ENCODE measurements at places on chromosomes 3 and 15.

GRCh38 chr3:25130724-25131520 lies 297.1 kb upstream of the RARB start:
- DNase-seq = no peak

DNA sequence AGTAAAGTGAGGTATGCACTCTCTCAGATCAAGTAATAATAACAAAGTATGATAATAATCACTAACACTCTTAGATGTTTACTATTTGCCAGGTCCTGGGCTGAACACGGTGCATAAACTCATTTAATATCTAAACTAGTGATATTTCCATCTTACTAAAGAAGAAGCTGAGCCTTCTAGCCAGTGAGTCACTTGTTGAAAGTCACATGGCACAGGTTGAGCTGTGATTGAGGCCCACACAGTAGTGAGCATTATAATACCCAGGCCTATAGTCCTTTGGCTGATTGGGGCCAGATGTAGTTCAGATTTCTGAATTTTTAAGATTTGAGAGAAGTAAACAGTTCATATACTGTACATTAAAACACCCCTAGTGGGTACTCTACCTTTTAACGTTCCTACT lies 93.2 kb upstream of the CCDC80 start:
- DNase-seq = no peak

DNA sequence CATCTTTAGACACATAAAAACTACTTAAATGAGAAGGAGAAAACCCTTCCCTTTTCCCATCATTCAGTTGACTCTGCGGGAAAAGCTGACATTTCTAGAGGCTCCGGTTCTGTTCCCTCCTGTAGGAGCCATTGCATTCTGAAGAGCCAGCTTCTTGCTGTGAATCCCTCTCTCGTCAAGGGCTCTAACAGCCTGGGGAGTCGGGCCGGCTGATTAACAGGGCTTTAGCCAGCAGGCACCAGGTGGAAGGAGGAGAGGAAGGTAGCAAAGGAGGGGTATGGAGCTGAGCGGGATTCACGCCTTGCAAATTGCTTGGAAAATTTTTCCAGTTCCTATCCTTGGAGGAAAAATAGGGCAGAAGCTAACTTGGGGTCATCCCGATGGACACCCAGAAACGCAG lies 108.3 kb upstream of the UBE2E1 start:
- no peak for DNase-seq

- no peak for DNase-seq
These were observed 16.2 kb downstream of the PLA1A start for GRCh38 chr3:119613872-119614271.

DNA sequence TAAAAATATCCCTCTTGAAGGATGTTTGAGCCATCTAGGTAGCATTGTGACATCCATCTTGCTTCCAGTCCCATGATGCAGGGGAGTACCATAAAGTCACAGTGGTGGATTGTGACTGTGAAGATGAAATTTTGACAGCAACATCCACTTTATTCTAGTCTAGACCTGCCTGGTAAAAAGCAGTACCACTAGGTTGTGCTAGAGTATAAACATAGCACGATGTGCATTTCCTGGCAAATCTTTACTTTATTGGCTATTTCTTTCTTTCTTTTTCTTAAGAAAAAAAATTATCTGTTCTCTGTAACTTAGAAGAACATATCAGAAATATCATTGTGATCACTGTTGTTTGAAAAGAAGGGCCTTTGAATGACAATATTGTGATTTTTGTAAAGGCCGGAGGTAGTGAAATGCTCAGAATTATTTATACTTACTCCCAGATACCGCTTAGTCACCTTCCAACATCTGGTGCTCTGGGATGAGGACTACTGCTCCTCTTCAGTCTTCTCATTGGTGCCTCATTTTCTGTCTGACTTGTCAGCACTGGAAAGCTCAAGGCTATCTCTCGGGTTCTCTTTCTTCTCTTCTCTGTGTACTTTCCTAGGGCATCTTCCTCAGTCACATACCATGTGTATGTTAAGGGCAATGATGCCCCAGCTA lies 35.6 kb downstream of the AGBL1 start:
- DNase-seq = no peak

DNA sequence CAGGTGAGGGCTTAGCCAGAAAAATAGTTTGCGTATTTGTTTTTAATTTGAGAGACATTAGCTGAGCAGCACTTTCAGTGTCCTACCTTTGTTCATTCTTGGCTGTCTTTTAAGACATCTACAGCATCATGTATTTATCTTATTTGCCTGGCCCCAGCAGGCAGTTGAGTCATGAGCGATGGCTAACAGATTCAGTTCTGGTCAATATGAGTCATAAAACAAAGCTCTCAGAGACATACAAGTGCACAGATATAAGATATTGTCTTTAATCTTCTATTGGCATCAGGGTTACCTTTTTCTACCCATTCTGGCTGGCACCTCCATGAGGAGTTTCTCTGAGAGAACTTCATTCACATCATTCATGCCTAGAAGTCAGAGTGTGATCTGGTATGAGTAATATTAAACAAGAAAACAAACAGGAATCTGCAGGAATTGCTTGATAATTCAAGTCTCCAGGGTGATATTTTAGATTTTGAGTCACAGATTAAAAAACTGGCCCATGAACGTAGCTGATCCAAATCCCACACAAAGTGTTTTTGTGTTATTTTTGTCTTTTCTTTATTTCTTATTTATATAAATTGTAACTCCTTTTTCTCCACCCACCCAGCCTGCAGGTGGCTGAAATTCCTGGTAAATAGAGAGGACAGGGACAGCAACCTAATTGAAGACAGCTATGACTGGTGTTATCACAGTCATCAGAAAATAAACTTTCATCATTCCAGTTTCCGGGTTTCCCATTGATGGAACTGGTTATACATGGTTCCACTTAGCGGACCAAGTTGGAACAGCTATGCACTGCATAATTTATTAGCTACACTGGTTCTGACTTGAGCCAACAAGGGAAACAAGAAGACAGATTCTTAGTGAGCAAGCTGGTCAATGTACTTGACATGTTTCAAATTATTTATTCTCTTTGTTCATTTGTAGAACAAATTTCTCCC lies 47.3 kb downstream of the PLSCR2 start:
- DNase-seq = no peak

DNA sequence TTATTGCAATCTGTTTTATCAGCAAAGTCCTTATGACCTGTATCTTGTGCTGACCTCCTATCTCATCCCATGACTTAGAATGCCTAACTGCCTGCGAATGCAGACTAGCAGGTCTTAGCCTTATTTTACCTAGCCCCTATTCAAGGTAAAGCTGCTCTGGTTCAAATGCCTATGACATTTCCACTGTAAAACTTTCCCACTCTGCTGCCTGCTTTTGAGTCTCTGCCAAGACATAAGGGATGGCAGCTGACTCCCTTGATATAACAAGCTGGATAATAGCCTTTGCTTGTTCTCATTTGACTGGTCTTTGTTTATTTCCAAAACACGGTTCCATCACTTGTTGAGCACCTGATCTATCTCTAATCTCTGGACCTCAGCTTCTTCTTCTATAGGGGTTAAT lies 131.9 kb upstream of the STRIT1 start:
- DNase-seq = no peak

Data from activated T-cell treated with anti-CD3 and anti-CD28 coated beads, Interleukin-2, amount 50 U/mL, for 24 hours (primary cell).